ENCODE measurements at places on chromosomes 1 and 21. TPM values are rescaled to one million over a fixed set of nuclear protein-coding genes. Genes with fewer than 3 reads are reported as not detected.

- no peak for DNase-seq
Observed at GRCh38 chr1:70997793-70998192, 49.8 kb downstream of the PTGER3 start.

GRCh38 chr1:31010086-31010989 lies 55.2 kb downstream of the PUM1 start:
- DNase-seq, result peak; percentile 92

Gene FCRL1
- not detected for total RNA-seq

DNA sequence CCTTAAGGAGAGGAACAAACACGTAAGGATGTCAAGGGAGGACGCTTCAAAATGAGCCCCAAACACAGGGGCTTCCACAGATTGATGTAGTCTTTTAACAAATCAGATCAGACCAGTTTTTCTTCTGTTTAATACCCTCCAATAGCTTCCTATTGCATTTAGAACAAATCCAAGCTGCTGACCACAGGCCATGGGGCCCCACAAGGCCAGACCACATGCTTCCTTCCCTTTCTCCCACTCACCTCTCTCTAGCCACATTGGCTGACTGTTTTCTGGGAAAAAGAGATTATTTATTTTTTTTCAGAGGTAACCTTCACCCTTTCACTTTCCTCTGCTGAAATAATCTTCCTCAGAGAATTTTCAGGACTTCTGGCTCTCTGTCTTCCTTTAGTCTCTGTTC lies 380.6 kb downstream of the SIPA1L2 start:
- no peak for DNase-seq

Gene ERICH3
- total RNA-seq, result not detected

DNA sequence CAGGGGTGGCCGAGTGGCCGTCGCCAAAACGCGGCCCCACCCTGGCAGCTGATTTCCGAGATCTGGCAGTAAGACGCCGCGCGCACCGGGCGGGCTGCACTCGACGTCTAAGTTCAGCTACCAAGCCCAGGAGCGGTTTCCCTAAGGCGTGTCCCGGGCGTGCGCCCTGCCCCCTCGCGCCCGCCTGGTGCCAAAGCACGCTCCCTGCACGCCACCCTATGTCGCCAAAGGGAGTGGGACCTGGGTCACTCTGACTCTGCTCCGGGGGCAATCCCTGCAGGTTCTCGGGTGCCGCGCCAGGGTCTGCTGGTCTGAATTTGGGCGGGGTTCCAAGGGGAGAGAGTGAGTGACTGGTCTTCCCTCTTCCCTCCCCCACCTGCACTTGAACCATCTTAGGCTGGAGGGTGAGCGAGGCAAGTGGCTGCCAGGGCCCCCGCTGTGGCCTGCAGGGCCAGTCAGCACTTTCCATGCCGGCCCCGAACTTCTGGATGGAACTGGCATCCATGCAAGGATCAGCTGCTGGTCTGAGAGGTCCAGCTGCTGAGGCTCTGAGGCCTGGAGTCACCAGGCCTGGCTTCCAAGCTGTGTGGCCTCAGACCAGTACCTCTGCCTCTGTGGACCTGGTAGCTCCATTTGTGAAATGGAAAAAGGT lies at the start of gene LRRC38:
TSS of gene LRRC38 (minus strand) at position 109 of the 652 bp plus-strand sequence. CDS start 410 bp downstream, outside the sequence.
- DNase-seq, result no peak

All from IMR-90 (cell line).